OCI-LY7 (cell line): ENCODE measurements at places on chromosomes 4 and X. TPM values are rescaled to one million over a fixed set of nuclear protein-coding genes. Genes with fewer than 3 reads are reported as not detected.

The ARMCX1 gene
- not detected in 2 replicates for total RNA-seq

The LONRF3 gene
- not detected in 2 replicates for total RNA-seq

The SERPINA7 gene
- total RNA-seq: not detected in 2 replicates

The DMP1 gene
- not detected in 2 replicates for total RNA-seq
